ENCODE measurements at places on chromosomes 3 and 15.

- DNase-seq = no peak
Observed at GRCh38 chr3:196399485-196399945, 32.7 kb downstream of the UBXN7 start.

DNA sequence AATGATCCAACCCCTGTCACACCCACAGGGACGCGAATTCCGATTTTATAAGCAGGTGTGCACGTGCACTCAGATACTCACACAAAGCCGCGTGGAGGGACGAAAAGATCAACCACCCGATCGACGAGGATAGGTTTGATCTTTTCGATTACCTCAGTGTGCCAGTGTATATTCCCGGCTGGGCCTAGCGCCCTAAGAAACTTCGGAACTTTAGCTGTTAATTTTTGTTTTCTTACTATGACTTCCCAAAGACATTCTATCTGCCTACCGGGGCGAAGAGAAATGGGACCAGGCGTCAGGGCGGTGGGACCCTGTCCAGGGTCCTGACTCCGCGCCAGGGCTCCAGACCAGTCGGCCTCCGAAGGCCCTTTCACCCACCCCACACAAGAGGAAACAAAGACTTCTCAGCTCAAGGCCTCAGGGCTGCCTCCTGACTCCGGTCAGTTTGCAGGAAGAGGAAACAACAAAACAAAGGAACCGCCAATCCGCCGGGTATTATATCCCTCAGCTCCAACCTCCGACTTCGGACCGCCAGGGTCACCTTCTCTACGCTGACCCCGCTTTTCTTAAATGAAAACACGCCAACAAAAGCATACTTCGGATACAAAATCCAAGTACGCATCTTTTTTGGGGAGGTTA, 6.8 kb downstream of the ONECUT1 start:
- no peak for DNase-seq

- DNase-seq = no peak
Observed at GRCh38 chr3:12695916-12696315, 32.0 kb upstream of the RAF1 start.

- no peak for DNase-seq
Observed at GRCh38 chr3:54374214-54374852, 252.0 kb downstream of the CACNA2D3 start.

DNA sequence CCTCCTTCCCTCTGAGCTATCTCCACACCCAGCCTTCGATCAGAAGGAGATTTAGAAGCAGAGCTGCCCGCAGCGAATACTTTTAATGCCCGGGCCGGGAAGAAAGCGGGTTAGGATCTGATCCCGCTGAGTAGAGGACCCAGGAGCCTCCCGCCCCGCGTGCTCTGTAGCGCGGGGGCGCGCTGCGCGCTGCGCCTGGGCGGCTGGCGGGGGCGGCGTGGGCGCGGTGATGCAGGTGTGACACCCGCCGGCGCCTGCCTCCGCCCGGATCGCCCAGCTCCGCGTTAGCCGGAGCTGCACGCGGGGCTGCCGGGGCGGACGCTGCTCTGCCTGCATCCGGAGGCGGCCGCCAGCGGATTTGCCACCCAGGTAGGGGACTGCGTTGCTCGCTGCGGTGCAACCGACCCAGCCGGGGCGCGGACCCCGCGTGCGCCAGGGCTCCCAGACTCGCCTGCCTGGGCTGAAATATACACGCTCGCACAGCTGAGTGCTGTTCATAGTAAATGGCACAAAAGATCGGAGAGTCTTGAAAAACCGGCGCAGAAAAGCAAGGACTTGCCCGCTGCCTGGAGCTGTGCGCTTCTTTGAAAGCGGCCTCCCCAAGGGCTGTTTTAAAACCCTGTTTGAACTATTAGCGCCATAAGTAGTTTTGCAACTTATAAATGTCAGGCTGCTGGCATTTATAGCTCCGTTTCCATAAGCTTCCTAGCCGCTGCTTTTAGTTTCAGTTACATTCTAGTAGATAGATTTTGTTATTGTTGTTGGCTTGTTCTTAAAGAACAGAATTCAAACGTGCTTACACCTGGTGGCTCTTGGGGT, at the start of gene SV2B:
SV2B (plus strand) TSS at position 263 of the 819 bp plus-strand sequence. CDS start 126,007 bp downstream, outside the sequence.
- no peak for DNase-seq

DNA sequence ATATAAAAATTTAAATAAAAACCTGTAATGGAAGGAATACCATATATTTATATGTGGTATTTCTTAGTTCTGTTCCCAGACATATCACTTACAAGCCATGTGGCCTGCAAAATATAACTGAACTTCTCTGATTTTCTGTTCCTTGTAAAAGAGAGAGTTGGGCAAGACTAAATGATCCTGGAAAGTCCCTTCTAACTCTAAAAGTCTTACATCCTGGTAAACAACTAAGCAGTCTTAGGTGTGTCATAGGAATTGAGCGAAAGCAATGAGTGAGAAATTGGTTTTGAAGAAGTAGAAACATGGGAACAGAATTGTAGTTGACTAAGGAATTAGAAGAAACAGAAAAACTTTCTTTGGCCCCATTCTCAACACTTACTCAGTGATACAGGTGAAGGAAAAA, 25.3 kb upstream of the IL20RB start:
- DNase-seq = no peak

DNA sequence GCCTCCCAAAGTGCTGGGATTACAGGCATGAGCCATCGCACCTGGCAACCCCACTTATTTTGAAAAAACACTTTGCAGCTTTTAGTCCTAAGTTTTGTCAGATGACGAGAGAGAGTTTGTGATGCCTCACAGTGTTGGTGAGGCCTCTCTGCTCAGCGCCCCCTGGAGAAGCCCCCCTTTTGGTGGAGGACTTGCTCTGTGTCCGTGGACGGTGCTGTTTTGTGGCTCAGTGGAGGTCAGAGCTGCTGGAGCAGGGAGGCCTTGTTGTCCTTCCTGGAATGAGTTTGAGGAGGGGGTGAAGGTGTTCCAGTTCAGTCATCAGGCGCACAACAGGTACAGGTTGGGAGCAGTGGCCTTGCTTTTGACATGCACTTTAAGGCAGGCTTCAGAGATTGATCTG, 58.0 kb downstream of the PGPEP1L start:
- DNase-seq = no peak
